Fibroblast of the aortic adventitia (primary cell): ENCODE measurements at places on chromosomes 11 and 22. TPM values are rescaled to one million over a fixed set of nuclear protein-coding genes. Genes with fewer than 3 reads are reported as not detected.

Gene MRPL48
- total RNA-seq = 39.7 and 45.6 TPM in 2 replicates

Gene DLG2
- 3.0 and 5.8 TPM in 2 replicates for total RNA-seq

Gene STK33
- 1.1 and 3.8 TPM in 2 replicates for total RNA-seq

Gene THY1
- 96.6 and 164 TPM in 2 replicates for total RNA-seq

Gene NRIP3
- 4.3 and 21.3 TPM in 2 replicates for total RNA-seq

Gene OR2D2
- total RNA-seq = 0.09 TPM in 1 of 2 replicates, not detected in the other

Gene PATE4
- total RNA-seq = not detected in 2 replicates

Gene ZNF215
- total RNA-seq = 1.2 and 3.5 TPM in 2 replicates

Gene EHF
- total RNA-seq = 0.18 TPM in 1 of 2 replicates, not detected in the other

Gene ASPHD2
- 2.9 and 4.2 TPM in 2 replicates for total RNA-seq

Gene TRIM6
- total RNA-seq = 4.7 and 5.3 TPM in 2 replicates

Gene ENDOD1
- 17.6 and 39.8 TPM in 2 replicates for total RNA-seq

Gene MS4A4A
- not detected in 2 replicates for total RNA-seq

Gene MIOX
- total RNA-seq = not detected in 2 replicates
